Kidney epithelial cell (primary cell): ENCODE measurements at places on chromosomes 6 and 20.
A peak's percentile ranks its signal among the peaks of the same experiment; 100 is the strongest.

- DNase-seq: no peak
Observed at GRCh38 chr6:105310371-105310770, 92.5 kb downstream of the PREP start.

- DNase-seq: no peak
Observed at GRCh38 chr20:57940376-57940775, 230.6 kb upstream of the PMEPA1 start.

DNA sequence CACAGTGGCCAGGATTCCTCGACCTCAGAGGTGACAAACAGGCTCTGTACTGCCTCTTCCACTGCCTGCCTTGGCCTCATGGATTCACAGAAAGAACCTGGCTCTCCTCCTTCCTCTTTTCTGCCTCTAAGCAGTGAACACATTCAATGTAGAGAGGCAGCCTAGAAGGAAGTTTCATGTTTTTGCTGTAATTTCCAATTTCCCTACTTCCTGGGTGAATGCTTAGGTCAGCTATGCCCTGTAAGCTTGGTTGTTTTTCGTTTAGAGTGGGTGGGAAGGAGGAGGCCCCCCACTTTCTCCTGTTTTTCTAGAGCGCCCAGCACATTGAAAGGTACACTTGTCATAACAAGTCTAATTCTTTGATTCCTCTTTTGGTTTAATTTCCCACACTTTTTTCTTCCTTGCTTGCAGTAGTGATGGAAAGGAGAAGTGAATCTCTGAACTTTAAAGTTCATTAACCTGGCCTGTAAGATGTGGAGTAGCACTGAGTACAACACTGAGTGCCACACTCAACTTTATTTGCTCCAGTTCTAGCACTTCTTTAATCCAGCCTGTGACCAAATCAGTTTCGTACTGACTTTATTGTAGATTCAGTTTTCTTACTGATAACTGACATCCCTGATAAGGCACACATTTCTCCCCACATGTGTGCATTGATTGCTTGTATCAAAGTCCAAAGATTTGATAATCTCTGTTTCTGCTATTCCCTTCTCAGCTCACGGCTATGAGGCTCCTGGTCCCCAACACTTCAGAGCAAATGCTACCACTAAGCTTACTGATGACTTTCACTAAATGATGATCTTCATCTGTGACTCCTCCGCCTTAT, 100.0 kb upstream of the MAN1A1 start:
- DNase-seq: no peak

DNA sequence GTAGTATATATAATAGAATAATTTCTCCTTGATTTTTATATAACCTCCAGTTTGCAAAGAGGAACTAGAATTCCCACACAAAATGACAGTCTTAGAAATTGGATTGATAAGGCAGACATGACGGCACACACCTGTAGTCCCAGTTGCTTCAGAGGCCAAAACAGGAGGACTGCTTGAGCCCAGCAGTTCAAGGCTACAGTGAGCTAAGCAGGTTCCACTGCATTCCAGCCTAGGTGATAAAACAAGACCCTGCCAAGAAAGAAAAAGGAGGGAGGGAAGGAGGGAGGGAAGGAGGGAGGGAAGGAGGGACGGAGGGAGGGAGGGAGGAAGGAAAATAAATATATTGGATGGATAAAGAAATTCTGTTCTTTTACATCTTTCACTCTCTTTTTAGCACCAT, 77.6 kb upstream of the SASH1 start:
- DNase-seq: no peak

- no peak for DNase-seq
Observed at GRCh38 chr6:43355862-43356590, 13.4 kb downstream of the ZNF318 start.

GRCh38 chr20:14219801-14220461, 117.5 kb downstream of the FLRT3 start:
- DNase-seq: no peak

GRCh38 chr6:90226257-90226656, 70.4 kb downstream of the BACH2 start:
- no peak for DNase-seq

DNA sequence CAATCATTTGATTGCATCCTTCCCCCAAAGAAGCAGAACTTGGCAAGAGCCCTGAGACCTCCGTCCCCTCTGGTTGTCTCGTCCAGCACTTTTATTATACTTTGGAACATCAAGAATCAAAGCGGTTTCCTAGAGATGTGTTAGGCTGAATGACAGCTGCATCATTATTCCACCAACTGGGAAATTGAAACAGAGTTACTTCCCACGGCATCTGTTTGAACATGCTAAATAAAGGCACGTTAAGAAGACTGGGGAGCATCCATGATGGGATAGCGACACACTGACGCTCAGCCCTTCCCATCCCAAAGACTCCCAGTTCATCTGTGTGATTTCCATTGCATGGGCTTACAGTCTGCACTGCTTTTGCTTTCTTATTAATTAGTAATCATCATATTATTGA, 147.8 kb downstream of the TBC1D7 start:
- DNase-seq: no peak

GRCh38 chr6:149890629-149891045, 7.3 kb downstream of the RAET1E start:
- DNase-seq: no peak

DNA sequence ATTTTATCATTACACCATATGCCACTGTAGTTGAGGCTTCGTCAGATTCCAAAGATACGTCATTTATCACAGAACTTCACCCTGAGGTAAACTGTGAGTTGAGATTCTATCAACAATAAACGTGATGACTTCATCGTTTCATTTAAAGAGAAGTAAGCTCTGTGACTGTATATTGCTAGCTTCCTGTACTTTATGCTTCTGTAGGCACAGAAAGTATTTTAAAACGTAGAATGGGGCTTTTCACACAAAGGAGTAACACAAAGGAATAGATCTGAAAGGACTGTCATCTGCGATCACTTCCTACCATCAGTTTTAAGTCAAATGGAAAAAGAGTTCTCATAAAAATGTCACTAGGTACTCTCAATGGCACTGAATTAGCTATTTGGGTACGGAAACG, 234.4 kb upstream of the MCHR2 start:
- DNase-seq: no peak

DNA sequence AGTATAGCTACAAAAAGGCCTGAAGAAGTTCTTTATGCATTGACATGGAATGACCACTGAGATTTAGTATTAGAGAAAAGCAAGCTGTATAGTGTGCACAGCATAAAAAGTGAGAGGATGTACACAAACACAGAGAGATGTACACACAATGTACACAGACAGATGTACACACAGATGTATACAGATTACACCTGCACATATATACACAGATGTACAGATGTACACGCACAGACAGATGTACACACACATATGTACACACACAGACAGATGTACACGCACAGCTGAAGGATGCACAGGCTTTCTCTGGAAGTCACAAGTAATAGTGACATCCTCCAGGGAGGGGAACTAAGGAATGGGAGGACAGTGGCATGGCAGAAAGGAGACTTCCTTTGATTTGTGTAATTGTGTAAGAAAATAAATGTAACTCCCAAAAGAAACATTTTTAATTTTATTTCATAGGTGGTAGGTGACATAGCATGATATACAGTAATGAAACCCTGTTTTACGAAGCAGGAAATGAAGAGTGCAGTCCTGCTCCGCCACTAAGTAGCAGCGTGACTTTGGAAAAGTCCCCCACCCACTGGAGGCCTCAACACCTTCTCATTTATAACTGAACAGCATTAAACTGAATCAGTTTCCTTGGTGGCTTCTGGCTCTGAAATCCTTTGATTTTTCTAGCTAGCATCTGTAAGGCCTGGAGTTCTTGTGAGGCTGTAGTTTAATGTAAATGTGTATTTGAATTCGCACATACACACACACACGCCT, 14.1 kb downstream of the NFATC2 start:
- no peak for DNase-seq

- DNase-seq: peak; percentile 18
Observed at GRCh38 chr20:50996901-50997865, 25.7 kb downstream of the KCNG1 start.

- no peak for DNase-seq
Observed at GRCh38 chr6:7859591-7859990, 51.0 kb downstream of the TXNDC5 start.

GRCh38 chr6:5504078-5504477, 242.8 kb downstream of the FARS2 start:
- no peak for DNase-seq

GRCh38 chr6:152943260-152943897, 39.5 kb downstream of the FBXO5 start:
- DNase-seq: no peak

GRCh38 chr20:376089-376488, 4.5 kb upstream of the TRIB3 start:
- no peak for DNase-seq

DNA sequence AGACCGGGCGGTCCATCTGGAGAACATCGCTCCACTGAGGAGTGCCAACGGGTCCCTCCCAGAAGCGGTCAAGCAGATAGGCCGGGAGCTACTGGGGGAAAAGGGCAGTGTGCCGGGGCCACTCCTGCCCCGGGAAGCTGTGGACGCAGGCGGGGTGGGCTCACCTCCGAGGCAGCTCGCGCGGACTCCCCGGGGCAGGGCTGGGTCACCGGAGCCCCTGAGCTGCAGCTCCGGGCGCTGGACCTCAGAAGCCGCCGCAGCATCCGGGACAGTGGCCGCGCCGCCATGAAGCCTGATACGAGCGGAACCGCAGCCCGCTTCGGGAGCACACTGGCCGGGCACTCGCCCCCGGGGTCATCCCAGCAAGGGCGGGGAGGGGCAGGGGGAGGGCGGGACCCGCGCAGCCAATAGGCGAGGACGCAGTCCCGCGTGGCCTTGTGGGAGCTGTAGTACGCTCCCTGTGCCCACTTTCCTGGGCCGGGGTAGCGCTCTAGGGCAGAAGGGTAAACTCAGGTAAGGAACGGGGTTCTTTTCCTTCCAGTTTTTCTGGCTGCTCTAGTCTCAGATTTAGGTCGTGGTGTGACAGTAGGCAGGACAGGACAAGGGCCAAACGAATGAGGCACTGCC, at the start of gene MOCS1:
MOCS1 (minus strand) TSS at position 332 of the 627 bp plus-strand sequence; CDS start at position 287, 45 bp downstream.
- DNase-seq: no peak

GRCh38 chr20:11497545-11497944, 420.1 kb upstream of the BTBD3 start:
- DNase-seq: no peak

DNA sequence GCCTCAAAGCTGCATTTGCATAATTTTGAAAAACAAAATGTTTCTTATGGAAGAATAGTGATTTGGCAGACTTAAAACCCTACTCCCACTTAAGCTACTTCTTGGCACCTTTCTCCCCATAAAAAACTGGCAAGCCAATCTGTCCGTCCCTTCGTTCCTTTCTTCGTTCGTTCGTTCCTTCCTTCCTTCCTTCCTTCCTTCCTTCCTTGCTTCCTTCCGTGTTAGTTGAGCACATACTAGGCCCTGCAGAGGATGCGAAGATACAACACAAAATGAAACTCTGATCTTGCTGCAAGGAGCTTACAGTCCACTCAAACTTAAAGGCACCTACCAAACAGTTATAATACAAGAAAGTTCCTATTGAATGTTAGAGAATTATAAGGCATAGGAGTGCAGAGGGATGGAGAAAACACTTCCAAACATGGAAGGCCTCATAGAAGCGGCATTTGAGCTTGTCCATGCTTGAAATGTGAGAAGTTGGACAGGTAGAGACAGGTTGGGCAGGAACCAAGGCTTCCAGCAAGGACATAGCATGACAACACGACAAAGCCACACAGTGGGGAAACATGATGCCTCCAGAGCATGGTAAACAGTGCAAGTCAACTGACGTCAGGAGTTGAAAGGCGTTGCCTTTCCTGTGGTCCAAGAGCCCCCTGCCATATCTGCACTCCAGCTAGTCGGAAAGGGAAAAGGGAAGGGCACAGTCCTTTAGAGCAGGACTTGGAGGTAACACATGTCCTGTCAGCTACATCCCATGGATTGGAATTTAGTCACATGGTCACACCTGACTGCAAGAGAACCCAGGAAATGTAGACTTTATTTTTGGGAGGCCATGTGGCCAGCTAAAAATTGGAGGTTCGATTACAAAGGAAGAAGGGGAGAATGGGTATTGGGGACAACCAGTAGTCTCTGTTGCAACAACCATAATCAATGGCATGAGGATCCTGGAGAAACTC, 7.0 kb downstream of the PNPLA1 start:
- no peak for DNase-seq

DNA sequence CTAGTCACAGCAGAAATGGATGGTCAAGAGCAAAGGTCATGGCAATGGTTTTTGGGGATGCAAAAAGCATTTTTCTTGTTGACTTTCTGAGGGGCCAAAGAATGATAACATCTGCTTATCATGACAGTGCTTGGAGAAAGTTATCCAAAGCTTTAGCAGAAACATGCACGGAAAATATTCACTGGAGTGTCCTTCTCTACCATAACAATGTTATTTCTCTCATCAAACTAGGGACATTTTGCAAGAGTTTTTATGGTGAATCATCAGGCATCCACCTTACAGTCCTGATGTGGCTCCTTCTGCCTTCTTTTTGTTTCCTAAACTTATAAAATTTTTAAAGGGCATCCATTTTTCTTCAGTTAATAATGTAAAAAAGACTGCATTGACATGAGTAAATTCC, 302.3 kb downstream of the HIVEP2 start:
- DNase-seq: no peak

DNA sequence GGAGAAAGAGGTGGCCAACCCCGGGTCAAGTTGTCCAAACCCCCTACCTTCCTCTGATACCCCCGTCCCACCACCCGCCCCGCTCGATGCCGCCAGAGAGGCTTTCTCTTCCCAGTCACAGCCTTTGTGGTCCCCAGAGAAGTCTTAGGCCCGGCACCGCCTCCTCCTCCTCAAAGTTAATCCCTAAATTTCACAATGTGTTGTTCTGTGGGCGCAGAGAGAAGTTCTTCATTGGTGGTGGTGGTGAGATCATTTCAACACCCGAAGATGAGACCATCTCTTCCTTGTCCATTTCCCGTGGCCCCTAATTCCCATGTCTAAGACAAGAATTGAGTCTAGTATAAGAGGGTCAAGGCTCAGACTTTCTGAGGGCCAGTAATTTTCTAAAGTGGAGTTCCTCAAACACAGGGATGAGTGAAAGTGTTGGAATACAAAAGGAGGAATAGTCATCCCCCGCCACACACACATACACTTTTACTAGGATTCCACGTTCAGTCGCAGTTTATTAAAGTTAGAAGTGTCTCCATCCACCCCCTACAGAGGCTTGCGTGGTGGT, 10.4 kb downstream of the TRIM31 start:
- no peak for DNase-seq

- DNase-seq: no peak
Observed at GRCh38 chr6:71510856-71511255, 222.2 kb downstream of the OGFRL1 start.

DNA sequence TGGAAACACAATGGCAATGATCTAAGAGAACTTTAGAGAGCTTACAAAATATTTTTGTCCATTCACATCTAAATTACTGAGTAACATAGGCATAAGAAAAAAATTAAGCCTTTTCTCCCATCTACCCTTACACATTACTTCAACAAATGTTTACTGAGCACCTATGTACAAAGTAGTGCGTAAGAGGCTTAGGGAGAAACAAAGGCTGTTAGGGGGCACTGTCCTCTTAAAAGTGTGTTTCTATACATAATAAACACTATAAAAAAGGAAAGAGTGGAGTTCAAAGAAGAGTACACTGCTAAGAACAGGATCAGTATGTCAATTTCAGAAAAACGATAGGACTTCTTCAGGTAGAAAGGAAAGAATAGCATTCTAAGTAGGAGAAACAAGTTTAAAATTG, 12.2 kb downstream of the ILRUN start:
- DNase-seq: no peak

- peak; percentile 4 for DNase-seq
Observed at GRCh38 chr6:63839485-63839884, 203.9 kb downstream of the PHF3 start.

- no peak for DNase-seq
Observed at GRCh38 chr6:138242987-138243592, 24.8 kb upstream of the PBOV1 start.

GRCh38 chr20:50758992-50759391, 27.6 kb downstream of the PARD6B start:
- DNase-seq: no peak

GRCh38 chr6:118419448-118420394, 128.4 kb upstream of the PLN start:
- DNase-seq: no peak
